ENCODE measurements at places on chromosomes 2 and 18.

DNA sequence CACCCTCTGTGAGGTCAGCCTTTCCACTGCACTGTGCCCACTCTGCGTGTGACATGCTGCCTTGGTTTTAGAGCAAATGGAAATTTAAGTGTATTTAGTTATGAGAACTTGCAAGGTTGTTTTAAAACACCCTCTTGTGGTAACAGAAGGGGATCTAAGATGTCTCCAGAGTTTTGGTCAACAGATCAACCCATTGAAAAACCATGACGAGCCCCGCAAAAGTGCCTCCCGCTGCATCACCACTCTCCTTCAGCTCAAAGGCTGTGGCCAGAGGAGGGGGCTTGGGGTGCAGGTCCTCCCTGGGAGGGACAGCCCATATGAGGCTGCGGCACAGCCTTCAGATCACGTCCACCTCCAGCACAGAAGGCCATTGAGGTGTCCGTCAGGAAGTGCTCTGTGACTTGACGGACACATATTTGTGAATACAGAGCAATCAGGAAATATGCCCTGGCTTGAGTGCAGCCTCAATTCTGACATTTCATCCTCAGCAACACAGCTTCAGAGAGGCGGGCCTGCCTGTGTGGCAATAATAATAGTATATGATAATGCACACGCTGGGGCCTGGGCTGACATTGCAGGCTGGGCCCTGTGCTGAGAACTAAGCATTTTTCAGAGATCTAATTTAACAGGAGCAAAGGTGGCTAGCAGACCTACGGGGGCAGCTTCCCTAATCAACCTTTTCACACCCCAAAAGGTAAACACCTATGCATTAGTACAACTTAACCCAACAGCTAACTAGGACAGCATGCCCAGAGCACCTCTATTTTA is 213.9 kb downstream of the ANAPC1 start:
- H3K27me3 ChIP-seq: no peaks in the 10 kb centered on the region
- no peak overlapping the region for H3K4me3 ChIP-seq
- no peak overlapping the region for H3K27ac ChIP-seq
- DNase-seq: no peak
- no peaks in the 10 kb centered on the region for H3K4me1 ChIP-seq

- H3K4me1 ChIP-seq: no peaks in the 10 kb centered on the region
- H3K4me3 ChIP-seq: no peak overlapping the region
- DNase-seq: no peak
- no peaks in the 10 kb centered on the region for H3K27me3 ChIP-seq
These were observed 88.0 kb downstream of the AQP4 start for GRCh38 chr18:26777351-26778053.

GRCh38 chr18:26992926-26993325 is 127.4 kb upstream of the AQP4 start:
- no peak overlapping the region for H3K4me3 ChIP-seq
- H3K4me1 ChIP-seq: no peaks in the 10 kb centered on the region
- DNase-seq: no peak
- H3K27me3 ChIP-seq: no peaks in the 10 kb centered on the region
- H3K27ac ChIP-seq: no peak overlapping the region

GRCh38 chr2:7819850-7820249 is 862.0 kb upstream of the ID2 start:
- no peak for DNase-seq
- no peak overlapping the region for H3K4me3 ChIP-seq
- no peak overlapping the region for H3K27ac ChIP-seq

DNA sequence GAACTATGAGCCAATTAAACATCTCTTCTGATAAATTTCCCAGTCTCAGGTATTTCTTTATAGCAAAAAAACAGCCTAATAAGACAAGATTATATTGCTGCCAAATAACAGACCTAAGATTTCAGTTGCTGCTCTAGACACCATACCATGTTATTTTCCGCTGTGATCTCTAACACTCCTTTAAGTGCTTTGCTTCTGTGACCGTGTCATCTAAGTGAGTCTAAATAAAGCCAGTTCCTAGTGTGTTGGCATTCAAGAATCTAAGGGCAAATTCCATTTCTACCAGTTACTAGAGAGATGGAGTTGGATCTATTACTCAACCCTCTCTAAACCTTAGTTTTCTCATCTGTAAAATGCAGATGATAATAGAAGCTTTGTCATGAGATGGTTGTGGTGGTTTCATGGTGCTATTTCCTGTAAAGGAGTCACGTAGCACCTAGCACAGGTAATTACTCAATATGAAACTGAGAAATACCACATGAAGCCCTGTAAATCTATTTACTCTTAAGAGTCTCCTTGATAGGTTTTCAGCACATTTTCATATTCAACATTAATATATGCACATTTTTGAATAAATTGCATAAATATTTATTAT is 40.5 kb downstream of the SPHKAP start:
- H3K4me3 ChIP-seq: no peak overlapping the region
- no peaks in the 10 kb centered on the region for H3K36me3 ChIP-seq
- H3K4me1 ChIP-seq: no peaks in the 10 kb centered on the region
- H3K27me3 ChIP-seq: no peaks in the 10 kb centered on the region
- DNase-seq: no peak
- no peak overlapping the region for H3K27ac ChIP-seq

DNA sequence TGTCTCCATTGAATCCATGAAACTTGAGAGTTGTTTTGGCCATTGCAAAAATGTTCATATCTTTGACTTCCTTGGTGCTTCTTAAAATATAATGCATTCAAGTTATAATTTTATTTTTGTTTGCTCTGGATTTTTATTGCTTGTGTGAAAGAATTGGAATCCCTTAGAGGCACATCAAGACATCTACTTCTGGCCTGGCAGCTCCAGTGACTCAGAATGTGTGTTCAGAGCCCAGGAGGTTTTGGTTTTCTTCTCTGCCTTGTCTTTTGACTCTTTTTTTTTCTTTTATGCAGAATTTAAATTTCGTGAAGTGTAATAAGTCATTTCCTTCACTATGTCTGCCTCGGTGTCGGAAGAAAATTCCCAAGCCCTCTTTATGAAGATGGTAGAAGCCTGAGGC is 180.2 kb downstream of the LTBP1 start:
- peak; percentile 85 for DNase-seq
- H3K27me3 ChIP-seq: no peaks in the 10 kb centered on the region
- H3K4me3 ChIP-seq: peak overlapping the region; percentile 18
- H3K36me3 ChIP-seq: no peaks in the 10 kb centered on the region
- peak overlapping the region; percentile 55 for H3K27ac ChIP-seq

GRCh38 chr2:235774153-235774870 is 280.5 kb downstream of the AGAP1 start:
- no peak overlapping the region for H3K27ac ChIP-seq
- H3K27me3 ChIP-seq: no peaks in the 10 kb centered on the region
- no peak for DNase-seq
- no peaks in the 10 kb centered on the region for H3K4me1 ChIP-seq
- no peaks in the 10 kb centered on the region for H3K36me3 ChIP-seq

- no peaks in the 10 kb centered on the region for H3K27me3 ChIP-seq
- no peaks in the 10 kb centered on the region for H3K36me3 ChIP-seq
- no peak for DNase-seq
- H3K27ac ChIP-seq: no peak overlapping the region
- no peak overlapping the region for H3K4me3 ChIP-seq
These were observed 856.3 kb downstream of the SUCLG1 start for GRCh38 chr2:83602753-83603152.

DNA sequence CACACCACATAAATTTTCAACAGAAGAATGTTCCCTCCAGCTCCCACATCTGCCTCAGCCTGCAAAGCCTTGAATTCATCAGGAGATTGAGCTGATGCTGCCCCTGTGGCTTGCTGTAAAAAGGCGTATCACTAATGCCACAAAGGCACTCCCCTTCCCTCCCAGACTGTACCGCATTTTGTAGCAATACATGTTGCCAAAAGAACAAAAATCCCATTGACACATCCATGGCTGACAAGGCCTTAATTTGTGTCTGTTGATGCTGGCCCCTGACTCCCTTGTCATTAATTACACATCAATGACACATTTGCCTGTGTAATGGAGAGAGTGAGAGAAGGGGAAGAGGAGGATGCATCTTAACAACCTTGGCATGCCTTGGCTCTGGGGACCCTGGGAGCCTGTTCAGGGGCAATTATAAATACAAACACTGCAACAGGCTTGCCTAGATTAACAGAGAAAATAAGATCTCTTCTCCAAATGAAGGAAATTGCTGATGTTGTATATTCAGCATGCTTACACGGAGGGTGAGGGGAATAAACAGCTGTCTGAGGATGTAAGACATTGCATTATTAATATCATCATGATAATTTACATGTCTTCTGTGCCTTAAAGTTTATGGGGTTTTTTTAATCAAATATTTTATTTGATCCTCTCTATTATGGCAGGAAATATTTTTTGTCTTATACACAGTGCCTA is 264.0 kb downstream of the SUCLG1 start:
- H3K36me3 ChIP-seq: no peaks in the 10 kb centered on the region
- H3K4me1 ChIP-seq: no peaks in the 10 kb centered on the region
- no peak overlapping the region for H3K4me3 ChIP-seq
- H3K27me3 ChIP-seq: no peaks in the 10 kb centered on the region

- H3K4me1 ChIP-seq: peaks cover 23% of the 10 kb centered on the region
- no peak overlapping the region for H3K27ac ChIP-seq
- DNase-seq: no peak
- no peaks in the 10 kb centered on the region for H3K36me3 ChIP-seq
- H3K27me3 ChIP-seq: no peaks in the 10 kb centered on the region
- H3K4me3 ChIP-seq: no peak overlapping the region
These were observed 23.1 kb upstream of the TFPI start for GRCh38 chr2:187577310-187577709.

DNA sequence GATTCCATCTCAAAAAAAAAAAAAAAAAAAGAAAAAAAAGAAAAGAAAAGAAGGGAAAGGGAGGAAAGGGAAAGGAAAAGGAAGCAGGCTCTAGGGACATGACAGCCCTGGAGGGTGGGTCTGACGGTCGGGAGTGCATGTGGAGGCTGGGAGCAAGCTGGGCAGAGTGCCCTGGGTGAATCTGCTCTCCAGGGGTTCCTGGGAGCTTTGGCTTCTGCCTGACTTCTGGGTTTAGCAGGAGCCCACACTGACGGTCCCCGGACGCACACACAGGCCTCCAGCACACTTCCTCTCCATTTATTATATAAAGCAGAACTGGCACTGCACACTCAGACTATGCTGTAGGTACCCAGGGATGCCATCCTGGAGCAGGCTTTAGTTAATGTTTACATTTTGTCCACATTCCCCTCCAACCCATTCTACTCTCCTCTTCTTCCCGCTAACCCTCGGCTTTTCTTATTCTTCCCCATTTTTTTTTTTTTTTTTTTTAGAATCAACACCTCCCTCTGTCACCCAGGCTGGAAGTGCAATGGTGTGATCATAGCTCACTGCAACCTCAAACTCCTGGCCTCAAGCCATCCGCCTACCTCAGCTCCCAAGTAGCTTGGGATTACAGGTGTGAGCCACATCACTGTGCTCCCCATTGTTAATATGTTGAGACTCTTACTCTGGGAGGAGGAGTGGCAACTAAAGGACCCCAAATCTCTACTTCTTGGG is 151.1 kb upstream of the SLC1A4 start:
- H3K27ac ChIP-seq: peak overlapping the region; percentile 94
- H3K27me3 ChIP-seq: no peaks in the 10 kb centered on the region
- 0 out of 2 replicates have a peak overlapping the region, but pooled peaks have one; percentile 18 for H3K4me3 ChIP-seq
- peaks cover 49% of the 10 kb centered on the region for H3K4me1 ChIP-seq
- peak; percentile 83 for DNase-seq

DNA sequence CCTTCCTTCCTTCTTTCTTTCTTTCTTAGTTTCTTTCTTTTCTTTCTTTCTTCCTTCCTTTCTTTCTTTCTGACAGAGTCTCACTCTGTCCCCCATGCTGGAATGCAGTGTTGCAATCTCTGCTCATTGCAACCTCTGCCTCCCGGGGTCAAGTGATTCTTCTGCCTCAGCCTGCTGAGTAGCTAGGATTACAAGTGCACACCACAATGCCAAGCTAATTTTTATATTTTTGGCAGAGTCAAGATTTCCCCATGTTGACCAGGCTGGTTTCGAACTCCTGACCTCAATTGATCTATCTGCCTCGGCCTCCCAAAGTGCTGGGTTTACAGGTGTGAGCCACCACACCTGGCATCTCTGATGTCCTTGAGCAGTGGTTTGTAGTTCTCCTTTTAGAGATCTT is 48.5 kb downstream of the IL1R2 start:
- no peak for DNase-seq
- H3K36me3 ChIP-seq: no peaks in the 10 kb centered on the region
- no peaks in the 10 kb centered on the region for H3K27me3 ChIP-seq
- peaks cover 50% of the 10 kb centered on the region for H3K4me1 ChIP-seq
- H3K4me3 ChIP-seq: no peak overlapping the region

GRCh38 chr2:110116033-110116710 is 550 bp upstream of the MALL start:
- no peaks in the 10 kb centered on the region for H3K36me3 ChIP-seq
- peak overlapping the region; percentile 76 for H3K4me3 ChIP-seq
- peak; percentile 90 for DNase-seq
- H3K27ac ChIP-seq: no peak overlapping the region

DNA sequence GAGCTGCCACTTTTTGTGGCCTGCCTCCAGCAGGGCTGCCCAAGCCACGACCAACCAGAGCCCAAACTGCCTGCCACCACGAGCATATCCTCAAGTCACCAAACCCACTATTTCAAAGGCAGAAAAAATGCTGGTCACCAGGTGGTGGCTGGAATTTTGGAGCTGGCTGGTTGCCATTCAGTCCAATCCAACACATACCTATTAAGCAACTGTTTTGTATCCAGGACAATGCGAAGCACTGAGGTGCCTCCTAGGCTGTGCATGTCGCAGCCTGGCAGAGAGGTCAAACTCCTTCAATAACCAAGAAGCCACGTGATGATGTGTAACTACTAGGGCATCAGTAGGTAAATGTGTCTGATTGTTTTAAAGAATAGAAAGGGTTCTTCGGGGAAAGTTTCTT is 108.3 kb upstream of the PPP1CB start:
- no peaks in the 10 kb centered on the region for H3K36me3 ChIP-seq
- peak overlapping the region; percentile 56 for H3K27ac ChIP-seq
- DNase-seq: no peak
- peaks cover 12% of the 10 kb centered on the region for H3K4me1 ChIP-seq

Measured in GM23248 (cell line).